ENCODE measurements at places on chromosomes 3 and 15.

DNA sequence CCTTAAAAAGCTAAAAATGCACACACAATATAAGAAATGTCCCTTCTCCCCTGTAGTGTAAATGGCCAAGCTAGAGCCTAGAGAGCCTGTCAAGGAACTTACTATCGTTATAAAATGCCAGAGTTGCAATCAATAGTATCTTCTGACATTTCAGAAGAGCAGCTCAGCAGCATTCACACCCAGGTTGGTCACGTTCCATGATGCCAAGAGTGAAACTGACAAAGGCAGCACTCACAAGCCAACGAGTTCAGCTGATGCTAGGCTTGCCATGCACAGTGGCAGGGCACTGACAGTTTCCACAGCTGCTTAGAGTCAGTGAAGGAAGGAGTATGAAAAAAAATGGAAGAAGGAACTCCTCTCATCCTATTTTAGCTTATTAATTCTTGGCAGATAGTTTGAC, 331.4 kb upstream of the CCDC54 start:
- no peak for DNase-seq

- no peak for DNase-seq
Measured at GRCh38 chr15:27459836-27460235, 488.9 kb downstream of the GABRG3 start.

GRCh38 chr3:170346481-170347392, 10.8 kb upstream of the SKIL start:
- DNase-seq = no peak

DNA sequence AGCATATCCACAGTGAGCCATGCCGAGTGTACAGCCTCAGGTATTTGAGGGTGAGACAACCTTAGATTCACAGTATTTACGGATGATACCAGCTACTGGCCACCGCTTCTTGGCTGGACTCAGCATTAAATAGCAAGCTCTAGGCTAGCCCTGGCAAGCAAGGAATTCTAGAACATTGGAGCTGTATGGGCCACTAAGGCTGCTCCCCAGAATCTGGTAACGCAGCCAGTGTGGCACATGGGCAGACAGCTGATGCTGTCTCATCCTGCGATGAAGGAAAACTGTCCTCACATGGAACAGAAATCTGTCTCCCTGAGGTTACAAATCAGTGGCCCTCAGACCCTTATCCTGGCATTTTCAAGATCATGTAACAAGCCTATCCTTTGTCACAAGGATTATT, 57.6 kb upstream of the RGMA start:
- no peak for DNase-seq

GRCh38 chr3:78614486-78614885, 1153.3 kb downstream of the ROBO1 start:
- no peak for DNase-seq

DNA sequence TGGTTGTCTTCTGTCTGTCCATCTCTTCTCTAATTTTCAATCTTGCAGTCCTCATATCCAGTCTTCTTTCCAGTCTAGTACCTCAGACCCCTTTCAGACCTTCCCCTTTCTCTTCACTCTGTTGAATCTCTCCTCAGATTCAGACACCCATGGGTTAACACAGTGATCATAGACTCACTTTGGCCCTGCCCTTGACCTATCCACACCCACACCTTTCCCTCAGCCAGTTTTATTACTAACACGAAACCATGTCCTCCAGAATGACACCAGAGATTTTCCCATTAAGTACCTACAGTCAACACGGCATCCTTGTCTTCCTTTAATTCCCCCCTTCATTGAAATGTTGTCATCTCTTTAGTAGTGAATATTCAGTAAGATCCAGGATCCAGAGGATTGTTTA, 74.5 kb upstream of the UBE2E2 start:
- DNase-seq = no peak

DNA sequence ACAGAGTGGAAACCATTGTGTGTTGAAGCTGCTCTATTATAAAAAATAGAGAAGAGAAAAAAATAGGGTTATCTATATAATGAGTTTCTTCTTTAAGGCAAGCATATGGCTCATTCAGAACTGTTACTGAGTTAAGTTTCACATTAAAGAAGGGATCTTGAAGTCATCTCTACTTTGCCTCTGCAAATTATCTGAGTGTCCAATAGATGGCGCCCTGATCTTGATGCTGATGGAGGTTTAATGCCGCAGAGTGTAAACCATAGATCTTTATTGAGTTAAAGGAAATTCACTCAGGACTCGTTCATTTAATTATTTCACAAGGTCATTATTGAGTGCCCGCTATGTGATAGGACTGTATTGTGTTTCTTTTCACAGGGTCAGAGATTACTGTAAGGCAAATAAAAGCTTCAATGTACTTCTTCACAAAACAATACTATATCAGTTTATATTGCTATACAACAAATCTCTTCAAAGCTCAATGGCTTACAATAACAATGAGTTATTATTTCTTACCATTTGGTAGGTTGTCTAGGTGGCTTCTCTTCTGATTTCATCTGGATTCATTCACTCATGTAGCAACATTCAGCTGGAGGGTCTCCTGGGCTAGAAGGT, 171.4 kb downstream of the NSUN3 start:
- DNase-seq = no peak

- DNase-seq = no peak
Measured at GRCh38 chr3:30473374-30474051, 132.9 kb upstream of the TGFBR2 start.

GRCh38 chr3:190096345-190096744, 24.4 kb downstream of the P3H2 start:
- no peak for DNase-seq

GRCh38 chr3:187125319-187126031, 13.8 kb downstream of the RPL39L start:
- DNase-seq = no peak

DNA sequence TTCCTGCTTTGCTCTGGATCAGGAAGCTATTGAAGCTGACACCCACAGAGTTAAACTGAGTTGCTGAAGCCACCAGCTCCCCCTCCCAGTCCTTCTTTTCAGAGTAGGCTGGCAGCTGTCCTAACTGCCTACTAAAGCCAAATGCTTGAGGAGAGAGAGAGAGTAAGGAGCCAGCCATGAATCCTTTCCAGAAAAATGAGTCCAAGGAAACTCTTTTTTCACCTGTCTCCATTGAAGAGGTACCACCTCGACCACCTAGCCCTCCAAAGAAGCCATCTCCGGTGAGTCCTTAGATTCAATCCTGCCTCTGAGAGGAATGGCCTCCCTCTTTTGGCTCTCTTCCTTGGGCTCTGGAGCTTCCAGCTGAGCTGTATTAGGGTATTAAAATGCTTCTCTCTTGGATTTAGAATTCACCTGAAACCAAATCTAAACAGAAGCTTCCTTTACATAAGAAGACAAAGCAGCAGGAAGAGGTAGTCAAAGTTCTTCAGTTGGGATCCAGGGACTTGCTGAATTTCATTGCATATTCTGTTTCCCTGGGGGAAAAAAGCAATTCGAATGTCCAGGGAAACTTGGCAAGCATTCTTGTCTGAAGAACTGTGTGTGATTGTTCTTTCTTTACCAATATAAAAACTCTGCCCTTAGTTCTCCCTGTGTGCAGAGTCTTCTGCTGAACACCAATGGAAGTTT, at the start of gene SLC15A2:
Gene SLC15A2, plus strand, starts transcription at position 101 of the 690 bp plus-strand sequence. Its CDS starts 76 bp downstream, at position 177.
- no peak for DNase-seq

GRCh38 chr15:31474059-31474868, 147.6 kb downstream of the KLF13 start:
- peak; percentile 22 for DNase-seq

GRCh38 chr15:38508647-38509046, 54.7 kb downstream of the FAM98B start:
- DNase-seq = no peak

- DNase-seq = no peak
Measured at GRCh38 chr3:10432156-10432845, 73.1 kb downstream of the ATP2B2 start.

GRCh38 chr3:156253150-156253549, 132.8 kb downstream of the KCNAB1 start:
- DNase-seq = no peak

DNA sequence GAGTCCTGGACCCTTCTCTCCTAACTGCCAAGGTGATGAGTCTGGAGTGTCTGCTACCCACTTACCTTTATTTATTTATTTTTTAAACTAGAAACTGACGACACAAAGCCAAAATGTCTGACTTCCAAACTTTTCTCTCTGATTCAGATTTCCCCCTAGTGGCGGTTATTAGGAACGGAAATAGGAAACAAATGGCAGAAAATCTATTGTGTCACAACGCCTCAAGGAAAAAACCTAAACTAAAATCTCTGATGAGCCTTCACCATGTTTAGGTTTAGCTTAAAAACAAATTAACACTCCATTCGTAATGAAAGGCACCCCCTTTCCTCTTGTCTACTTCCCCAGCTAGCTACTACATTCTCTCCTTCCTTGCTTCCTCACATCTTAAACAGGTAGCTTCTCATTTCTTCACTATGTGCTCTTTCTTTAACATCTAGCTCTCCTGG, 94.0 kb upstream of the MEX3B start:
- DNase-seq = no peak

- DNase-seq = no peak
Measured at GRCh38 chr3:159910991-159911663, 77.5 kb upstream of the IL12A start.

GRCh38 chr3:105957722-105958121, 88.9 kb upstream of the CBLB start:
- DNase-seq = no peak

DNA sequence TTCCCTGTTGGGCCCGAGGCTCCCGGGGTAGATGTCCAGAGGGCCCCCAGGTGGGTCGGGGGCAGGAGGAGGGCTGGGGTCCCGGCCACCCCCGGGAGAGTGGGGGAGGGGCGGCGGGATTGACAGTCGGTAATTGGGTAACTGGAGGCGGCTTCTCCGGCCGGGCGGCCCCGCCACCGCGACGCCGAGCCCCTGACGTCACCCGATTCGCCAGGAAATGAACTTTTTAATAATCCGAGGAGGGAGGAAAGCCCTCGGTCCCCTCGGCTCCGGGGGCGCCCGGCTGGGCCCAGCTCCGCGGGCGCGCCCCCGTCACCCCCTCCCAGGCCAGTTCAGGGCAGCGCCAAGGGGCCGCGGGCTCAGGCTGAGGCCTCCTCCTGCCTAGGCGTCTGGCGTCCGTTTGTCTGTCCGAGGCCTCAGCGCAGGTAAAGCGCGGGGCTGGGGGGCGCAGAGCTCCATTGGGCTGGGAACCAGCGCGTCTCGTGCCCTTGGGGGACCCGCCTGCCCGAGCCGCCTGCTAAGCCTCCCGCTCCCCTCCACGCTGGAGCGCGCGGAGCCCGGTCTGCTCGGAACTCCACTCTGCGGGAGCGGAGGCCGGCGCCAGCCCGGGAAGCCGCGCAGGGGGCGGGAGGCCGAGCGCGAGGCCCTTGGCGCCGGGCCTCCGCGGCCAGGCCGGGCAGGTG, 3.9 kb downstream of the GATA2 start:
- peak; percentile 33 for DNase-seq

GRCh38 chr3:11476735-11477144, 167.0 kb downstream of the VGLL4 start:
- no peak for DNase-seq
